ENCODE measurements at places on chromosomes 2 and 18.

GRCh38 chr18:49681387-49681786 lies 119.5 kb downstream of the LIPG start:
- peak; percentile 100 for DNase-seq

DNA sequence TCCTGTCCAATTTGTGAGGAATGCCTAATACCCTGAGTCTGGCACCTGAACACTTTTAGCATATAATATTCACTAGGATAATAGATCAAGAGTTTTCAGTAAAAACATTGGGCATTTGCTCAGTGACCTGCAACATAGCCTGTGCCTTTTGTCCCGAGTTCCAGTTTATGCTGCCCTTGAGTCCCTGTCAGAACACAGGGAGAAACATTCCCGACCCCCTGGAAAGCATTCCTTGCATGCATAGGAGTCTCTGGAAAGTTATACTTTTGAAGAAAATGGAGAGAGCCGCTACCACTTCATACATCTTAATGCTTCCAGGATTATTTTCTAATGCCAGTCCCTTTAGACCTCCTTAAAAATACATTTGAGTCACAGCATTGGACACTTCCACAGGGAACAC lies 107.3 kb downstream of the PLCL1 start:
- DNase-seq: no peak

GRCh38 chr2:130251535-130251872 lies 53.3 kb upstream of the TUBA3E start:
- DNase-seq: peak; percentile 37

DNA sequence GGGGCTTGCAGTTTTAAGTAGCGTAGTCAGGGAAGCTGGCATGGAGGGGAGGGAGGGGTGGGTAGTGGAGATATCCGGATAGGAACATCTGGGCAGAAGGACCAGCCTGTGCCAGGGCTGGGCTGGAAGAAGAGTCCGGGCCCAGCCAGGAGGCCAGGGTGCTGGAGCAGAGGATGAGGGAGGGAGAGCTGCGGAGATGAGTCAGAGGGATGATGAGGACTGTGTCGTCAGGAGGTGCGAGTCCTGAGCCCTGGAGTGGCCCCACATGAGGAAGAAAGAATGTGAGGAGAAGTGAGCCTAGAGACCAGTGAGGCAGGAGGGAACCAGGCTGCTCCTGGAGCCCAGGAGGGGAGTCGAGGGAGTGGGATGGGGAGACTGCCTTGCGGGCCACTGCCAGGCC lies 82.4 kb downstream of the CTIF start:
- no peak for DNase-seq

DNA sequence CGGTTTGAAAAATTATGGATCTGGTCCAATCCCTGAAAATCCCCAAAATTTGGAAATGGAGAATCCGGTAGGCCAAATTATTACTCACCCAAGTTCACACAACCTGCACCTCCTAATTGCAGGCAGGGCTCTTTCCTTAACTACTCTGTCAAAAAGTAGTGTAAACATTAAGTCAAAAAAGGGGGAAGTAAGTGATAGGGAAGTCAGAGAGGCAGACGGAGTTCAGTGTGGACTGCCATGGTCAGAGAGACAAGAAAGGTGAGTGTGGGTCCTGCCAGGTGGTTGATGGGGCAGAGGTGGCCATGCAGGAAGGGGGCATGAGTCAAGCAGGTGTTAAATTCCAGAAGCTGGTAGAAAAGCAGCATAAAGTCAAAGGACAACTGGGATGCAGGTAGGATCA lies 104.7 kb upstream of the STPG4 start:
- no peak for DNase-seq

GRCh38 chr2:118059919-118060478 lies 28.3 kb upstream of the INSIG2 start:
- no peak for DNase-seq

GRCh38 chr2:175309799-175310198 lies 128.3 kb upstream of the ATP5MC3 start:
- DNase-seq: peak; percentile 82

DNA sequence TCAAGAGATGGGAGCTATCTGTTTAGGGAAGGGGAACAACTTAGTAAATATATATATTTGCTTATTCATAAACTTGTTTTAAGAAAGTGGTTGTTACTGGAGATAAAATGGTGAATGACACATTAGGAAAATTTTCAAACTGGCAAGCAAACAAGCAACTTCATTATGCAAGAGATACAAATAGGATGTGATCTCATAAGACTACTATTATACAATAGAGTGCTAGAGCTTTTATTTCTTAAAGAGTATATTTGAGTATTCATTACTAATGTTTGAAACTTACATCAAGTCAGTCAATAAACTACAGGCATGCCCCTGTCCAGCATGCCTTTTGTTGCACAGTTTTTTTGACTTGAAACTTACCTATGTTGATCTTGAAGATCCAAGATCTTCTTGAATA lies 355.2 kb upstream of the KCNJ3 start:
- no peak for DNase-seq

- DNase-seq: no peak
Measured at GRCh38 chr18:68984342-68984741, 186.5 kb downstream of the CCDC102B start.

GRCh38 chr2:178506524-178506923 lies 26.3 kb downstream of the PLEKHA3 start:
- DNase-seq: no peak

DNA sequence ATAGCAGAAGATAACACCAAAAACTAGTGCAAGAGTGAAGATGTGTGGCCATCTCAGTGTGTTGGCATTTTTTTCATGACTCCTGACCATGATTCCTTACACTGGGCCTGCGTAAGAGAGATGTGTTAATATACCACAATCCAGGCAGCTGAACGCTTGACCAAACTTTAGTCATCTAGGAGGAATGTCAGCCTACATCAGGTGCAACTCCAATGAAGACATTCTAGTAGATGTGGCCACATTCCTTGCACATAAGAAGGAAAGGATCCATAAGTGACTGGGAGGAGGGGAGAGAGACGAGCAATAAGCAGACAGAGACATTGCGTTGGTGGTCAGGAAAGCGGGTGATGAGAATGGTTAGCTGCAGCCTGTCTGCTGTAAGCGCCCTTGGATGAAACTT lies 42.6 kb downstream of the CYRIA start:
- no peak for DNase-seq

GRCh38 chr2:240721596-240722180 lies 30.0 kb downstream of the AQP12A start:
- DNase-seq: no peak

- no peak for DNase-seq
Measured at GRCh38 chr2:102968375-102968774, 206.5 kb downstream of the TMEM182 start.

- DNase-seq: no peak
Measured at GRCh38 chr2:224453892-224454291, 52.0 kb upstream of the FAM124B start.

- DNase-seq: peak; percentile 63
Measured at GRCh38 chr18:41096504-41096903, 858.5 kb upstream of the PIK3C3 start.

- no peak for DNase-seq
Measured at GRCh38 chr18:46712406-46712805, 44.4 kb downstream of the ST8SIA5 start.

GRCh38 chr2:180742801-180743200 lies 237.6 kb upstream of the UBE2E3 start:
- DNase-seq: peak; percentile 79

GRCh38 chr2:28348149-28348567 lies 44.5 kb upstream of the FOSL2 start:
- DNase-seq: no peak

DNA sequence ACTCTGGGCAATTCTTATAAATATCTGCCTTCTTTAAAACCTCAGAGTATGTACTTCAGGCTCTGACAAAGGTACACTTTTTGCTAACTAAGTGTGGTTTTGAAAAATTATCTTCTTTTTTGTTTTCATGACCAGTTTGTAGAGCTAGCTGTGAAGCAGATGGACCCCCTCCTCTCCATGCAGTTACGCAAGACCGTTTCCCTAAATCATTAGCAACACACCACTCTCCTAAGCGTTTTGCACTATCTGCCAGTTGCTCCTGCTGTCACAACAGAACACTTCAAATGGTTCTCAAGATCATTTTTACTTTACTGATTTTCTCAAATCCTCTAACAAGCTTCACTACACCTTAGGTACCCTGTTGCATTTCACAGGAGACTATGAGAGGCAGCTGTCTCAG lies 53.3 kb downstream of the GULP1 start:
- no peak for DNase-seq

- peak; percentile 27 for DNase-seq
Measured at GRCh38 chr18:30999186-30999585, 43.4 kb downstream of the DSC3 start.

DNA sequence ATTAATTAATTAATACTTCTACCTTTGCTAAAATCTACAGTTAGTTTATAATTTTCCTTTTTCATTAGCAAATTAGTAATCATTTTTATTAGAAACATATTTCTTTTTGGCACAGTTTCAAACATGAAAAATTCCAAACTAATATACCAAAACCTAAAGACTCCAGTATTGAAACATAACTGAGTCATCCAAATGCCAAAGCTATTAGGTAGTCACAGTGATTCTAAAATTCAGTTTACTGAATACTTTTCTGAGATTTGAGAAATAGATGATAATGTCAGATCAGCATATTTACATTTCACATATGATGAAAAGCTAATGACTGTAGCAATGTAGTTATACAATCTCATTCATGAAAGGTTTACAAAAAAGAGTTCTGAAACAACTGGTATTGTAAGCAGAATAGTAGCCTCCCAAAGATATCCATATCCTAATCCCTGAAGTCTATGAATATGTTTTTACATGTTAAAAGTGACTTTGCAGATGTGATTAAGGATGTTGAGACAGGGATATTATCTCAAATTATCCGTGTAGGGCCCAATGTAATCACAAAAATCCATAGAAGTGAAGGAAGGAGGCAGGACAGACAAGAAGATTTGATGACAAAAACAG lies 680.2 kb upstream of the CHAC2 start:
- no peak for DNase-seq

GRCh38 chr2:68880213-68880612 lies 9.0 kb upstream of the BMP10 start:
- no peak for DNase-seq

- no peak for DNase-seq
Measured at GRCh38 chr2:25570161-25570845, 103.1 kb downstream of the DTNB start.

GRCh38 chr2:234977228-234977679 lies 25.4 kb downstream of the SH3BP4 start:
- DNase-seq: no peak

DNA sequence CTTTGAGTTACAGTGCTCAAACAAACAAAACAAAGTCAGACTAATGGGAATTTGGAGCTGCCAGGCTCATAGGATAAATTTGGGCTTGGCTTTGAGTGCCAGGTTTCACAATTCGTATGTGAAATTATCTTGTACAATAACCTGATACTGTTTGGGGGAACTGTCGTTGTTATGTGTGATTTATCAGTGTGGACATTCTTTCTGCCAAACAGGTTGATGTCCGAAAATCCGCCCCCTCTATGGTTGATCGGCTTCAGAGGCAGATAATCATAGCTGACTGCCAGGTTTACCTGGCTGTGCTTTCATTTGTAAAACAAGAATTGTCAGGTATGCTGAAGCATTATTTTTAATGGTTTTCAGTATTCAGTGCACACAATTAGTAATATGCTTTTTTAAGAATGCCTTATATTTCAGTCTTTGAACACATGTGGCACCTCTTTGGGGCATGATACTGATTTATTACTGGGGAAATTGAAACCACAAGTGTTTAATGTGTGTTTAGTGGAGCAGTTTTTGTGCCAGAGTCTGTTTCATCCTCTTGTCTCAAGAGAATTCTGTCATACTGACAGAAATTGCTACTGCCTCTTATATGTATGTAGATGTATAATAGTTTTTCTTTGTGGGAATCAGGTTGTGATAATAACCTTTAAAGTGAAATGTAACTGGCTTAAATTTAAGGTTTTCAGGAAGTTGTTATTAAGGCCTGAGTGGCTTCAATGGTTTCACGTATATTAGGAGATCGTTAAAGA lies 54.6 kb downstream of the TTC39C start:
- peak; percentile 18 for DNase-seq

DNA sequence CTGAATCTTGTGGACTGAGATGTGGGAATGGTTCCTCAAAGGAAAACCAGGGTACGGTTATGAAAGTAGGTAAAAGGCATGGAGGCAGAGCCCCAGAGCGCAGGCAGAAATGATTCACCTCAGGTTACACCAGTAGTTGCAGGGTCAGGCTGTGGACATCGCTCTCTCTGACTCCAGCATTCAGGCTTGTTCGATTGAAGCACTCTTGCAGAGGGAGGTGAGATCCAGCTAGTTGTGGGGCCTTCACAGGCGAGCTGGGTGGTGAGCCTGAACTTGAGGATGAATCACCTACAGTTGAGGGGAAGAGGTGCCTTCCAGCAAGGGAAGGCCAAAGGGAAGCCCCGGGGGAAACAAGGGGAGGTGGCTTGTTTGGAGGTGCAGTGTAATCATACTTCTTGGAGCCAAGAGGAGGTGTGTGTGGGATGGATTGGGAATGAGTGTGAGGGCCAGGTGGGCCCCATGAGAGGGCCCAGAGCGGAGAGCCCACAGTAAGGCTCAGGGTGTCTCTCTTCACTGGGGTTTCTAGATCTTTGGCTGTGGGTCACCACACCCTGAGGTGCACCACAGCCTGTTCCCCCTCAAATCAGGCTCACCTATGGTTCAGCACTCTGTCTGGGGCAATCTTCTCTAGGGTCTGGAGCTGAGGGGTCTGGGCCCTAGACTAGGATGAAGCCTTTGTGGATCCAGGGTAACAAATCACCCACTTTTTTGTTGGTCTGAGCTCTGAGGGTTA lies 48.5 kb upstream of the MCFD2 start:
- DNase-seq: no peak

DNA sequence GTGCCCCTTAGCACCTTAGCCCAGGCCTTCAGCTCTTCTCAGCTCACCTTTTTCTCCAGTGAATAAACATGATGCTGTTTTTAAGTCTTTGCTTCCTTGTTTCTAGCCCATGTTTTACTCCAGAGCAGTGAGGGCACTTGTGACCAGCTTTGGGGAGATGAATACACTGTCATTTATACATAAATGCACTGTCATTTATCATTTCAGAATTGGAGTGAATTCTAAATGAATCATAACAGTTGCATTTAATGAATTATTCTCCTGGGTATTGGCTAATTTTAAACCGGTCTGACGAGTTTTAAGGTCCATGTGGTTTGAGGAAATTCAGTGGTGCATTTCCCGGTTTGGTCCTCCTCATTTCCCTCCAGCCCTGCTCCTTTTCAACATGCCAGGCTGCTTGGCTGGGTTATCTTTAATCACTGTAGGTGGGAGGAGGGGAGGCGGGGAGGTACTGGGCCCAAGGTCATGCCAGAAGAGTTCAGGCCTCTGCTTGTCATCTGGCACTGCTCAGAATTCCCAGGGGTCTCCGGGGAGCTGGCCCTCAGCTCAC lies 23.9 kb downstream of the PRKCE start:
- peak; percentile 86 for DNase-seq

DNA sequence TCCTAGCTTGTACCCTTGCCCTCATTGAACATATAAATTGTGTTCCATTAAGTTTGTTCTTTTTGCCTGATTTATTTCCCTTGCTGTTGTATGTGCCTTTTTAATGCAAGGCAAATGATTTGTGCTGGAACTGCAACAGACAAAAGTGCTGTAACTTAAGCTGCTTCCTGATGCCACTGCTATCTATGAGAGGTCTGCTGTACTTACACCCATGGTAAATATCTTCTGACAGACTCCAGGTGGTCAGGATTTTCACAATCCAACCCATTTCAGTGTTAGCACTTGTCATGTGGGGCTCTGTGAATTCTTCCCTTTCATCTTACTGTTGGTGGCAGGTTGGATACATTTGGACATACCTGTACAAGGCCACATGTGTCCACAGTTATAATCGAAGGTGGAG lies 63.5 kb downstream of the ARHGAP15 start:
- no peak for DNase-seq
